Left renal pelvis (tissue), 4 donors: ENCODE measurements at places on chromosomes 11 and 22.

GRCh38 chr11:119029069-119029339 is 1.7 kb downstream of the SLC37A4 start:
- no peak for DNase-seq

DNA sequence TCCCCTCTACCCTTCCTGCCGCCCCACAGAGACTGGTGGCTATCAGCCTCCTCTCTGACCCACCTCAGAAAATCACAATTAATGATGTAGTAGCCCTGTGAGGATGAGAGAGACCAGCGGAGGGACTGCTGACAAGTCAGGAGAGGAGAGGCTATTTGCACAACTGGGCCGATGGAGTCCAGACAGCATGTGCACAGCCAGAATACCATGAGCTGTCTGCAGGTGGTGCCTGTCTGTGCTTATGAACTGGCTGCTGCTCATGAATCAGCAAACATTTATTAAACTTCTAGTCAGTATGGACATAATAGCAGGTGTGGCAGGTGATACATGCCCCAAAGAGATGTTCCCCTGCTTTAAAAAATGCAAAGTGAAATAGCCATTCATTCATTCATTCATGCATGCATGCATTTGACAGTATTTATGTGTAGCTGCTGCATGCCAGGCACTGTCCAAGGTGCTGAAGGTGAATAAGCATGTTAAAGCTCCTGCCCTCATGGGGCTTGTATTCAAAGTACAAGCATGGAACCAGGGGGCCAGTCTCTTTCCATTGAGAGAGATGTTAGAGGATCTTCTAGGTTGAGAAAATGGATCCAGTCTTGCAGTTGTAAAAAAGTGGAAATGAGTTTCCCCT is 141.3 kb downstream of the GRIK4 start:
- DNase-seq: no peak

- no peak for DNase-seq
These were observed 70.2 kb upstream of the PPARA start for GRCh38 chr22:46079861-46080821.

- DNase-seq: no peak
These were observed 327 bp upstream of the MED17 start for GRCh38 chr11:93783765-93784144.

- no peak for DNase-seq
These were observed 9.3 kb upstream of the PDGFB start for GRCh38 chr22:39254122-39254521.

GRCh38 chr11:70700453-70700852 is 302.1 kb downstream of the CTTN start:
- no peak for DNase-seq

DNA sequence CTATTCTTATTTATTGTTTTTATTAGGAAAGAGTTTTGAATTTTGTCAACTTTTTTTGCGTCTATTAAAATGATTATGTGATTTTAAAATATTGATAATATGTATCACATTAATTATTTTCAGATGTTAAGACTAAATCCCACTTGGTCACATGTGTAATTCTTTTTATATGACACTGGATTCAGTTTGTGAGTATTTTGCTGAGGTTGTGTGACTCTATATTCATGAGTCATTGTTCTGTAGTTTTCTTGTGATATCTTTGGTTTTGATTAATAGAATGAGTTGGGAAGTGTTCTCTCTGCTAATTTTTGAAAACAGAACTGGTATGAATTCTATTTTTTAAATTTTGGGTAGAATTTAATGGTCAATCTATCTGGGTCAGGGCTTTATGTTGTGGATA is 317.9 kb downstream of the ETS1 start:
- DNase-seq: no peak

- no peak for DNase-seq
These were observed 34.0 kb downstream of the MIAT start for GRCh38 chr22:26691377-26691716.

DNA sequence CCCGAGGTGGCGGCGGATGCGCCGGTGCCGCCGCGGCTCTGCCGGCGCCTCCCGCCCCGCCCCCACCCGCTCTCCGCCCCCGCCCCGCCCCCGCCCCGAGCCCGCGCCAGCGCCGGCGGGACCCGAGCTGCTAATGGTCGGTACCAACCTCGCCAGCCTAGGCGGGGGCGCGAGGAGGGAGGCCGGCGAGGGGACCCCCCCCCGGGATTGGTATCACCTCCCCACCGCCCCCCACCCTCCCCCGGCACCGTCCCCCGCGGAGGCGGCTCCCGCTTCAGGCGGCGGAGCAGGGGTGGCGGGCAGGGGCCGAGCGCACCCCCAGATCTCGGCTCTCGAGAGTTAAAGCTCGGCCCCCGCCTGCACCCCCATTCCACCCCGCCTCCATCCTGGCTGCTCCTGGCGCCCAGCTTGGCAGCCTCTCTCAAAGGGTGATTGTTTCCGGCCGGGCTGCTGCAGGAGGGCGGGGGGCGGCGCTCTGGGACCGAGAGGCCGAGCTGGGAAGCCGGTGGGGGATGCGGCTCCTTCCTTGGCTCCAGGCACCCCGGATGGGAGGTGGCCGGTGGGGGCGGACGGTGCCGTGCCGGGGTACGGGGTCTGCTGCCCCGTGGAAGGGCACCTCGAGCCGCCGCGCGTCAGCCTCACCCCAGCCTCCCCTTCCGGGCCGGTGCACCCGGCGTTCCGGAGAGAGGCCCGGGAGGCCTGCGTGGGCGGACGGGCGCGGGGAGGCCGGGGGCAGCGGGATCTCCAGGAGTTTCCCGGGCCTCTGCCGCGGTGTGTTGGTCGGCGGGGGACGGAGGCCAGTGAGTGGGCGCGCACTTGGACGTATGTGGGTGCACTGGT is at the start of gene B3GAT1:
Gene B3GAT1, minus strand, starts transcription at position 40 of the 840 bp plus-strand sequence. CDS start 24,583 bp downstream, outside the sequence.
- DNase-seq: no peak

DNA sequence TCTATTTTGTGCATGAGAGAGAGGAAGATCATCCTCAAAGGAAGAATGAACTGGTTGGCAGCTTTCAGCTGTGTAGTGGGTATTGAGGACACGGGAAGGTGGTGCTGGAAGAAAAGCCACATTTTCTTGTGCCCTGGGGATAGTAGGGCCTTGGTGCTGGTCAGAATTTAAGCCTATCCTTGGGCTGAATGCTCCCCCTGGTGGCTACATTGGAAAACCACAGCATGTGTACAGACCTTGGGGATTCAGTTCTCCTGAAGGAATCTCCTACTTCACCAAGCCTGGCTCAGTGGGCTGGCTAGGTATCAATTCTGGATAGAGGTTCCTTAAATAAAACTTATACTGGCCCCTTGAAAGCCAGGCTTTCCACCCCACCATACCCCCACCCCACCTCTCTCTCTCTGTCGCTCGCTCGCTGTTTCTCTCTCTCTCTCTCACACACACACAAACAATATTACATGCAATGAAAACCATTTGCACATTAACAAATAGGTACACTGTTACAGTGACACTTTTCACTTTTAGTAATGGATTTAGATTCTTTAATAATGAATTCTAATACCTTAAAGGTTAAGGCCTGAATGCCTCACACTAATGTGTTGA is 2.8 kb upstream of the OR51M1 start:
- DNase-seq: peak; percentile 17

- DNase-seq: no peak
These were observed 133.2 kb downstream of the DSCAML1 start for GRCh38 chr11:117663821-117664220.

GRCh38 chr11:79807506-79807905 is 366.7 kb upstream of the TENM4 start:
- no peak for DNase-seq

DNA sequence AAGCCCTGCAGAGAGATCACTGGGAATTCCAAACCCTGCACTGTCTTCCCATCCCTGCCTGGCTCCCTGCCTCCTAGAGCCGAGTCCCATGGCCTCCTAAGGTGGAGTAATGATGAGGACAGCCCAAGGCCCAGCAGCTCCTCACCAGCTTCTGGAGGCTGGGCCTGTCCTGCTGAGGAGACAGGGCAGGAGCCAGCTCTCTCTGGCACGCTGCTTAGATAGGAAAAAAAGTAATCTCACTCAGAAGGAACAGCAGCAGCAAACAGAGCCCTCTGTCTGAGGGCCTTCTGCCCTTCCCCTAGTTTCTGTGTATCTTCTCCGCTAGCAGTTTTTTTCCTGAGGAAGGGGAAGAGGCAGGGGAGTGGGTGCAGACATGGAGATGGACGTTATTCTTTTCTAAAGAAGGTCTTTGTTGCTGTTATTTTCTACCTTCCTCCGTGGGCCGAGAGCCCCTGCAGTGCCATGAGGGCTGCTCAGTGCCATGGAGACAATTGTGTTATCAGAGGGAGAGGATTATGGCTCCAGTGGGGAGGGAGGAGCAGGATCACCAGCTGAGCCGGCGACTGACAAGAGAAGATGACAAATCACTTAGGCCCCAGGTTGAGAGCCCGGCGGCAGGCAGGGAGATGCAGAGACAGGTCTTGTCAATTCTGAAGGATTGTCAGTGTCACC is 315.3 kb downstream of the BUD13 start:
- no peak for DNase-seq

- DNase-seq: no peak
These were observed 11.3 kb downstream of the TMEM216 start for GRCh38 chr11:61403658-61404057.

GRCh38 chr22:37080838-37081237 is 28.7 kb downstream of the TMPRSS6 start:
- DNase-seq: no peak

- no peak for DNase-seq
These were observed 1.2 kb downstream of the DYNC2H1 start for GRCh38 chr11:103110391-103110790.

- DNase-seq: no peak
These were observed 38.2 kb downstream of the LDLRAD3 start for GRCh38 chr11:35982061-35982460.

GRCh38 chr22:27387561-27387960 is 414.0 kb downstream of the MN1 start:
- DNase-seq: no peak

- DNase-seq: no peak
These were observed 37.1 kb upstream of the MMP12 start for GRCh38 chr11:102911758-102912481.

DNA sequence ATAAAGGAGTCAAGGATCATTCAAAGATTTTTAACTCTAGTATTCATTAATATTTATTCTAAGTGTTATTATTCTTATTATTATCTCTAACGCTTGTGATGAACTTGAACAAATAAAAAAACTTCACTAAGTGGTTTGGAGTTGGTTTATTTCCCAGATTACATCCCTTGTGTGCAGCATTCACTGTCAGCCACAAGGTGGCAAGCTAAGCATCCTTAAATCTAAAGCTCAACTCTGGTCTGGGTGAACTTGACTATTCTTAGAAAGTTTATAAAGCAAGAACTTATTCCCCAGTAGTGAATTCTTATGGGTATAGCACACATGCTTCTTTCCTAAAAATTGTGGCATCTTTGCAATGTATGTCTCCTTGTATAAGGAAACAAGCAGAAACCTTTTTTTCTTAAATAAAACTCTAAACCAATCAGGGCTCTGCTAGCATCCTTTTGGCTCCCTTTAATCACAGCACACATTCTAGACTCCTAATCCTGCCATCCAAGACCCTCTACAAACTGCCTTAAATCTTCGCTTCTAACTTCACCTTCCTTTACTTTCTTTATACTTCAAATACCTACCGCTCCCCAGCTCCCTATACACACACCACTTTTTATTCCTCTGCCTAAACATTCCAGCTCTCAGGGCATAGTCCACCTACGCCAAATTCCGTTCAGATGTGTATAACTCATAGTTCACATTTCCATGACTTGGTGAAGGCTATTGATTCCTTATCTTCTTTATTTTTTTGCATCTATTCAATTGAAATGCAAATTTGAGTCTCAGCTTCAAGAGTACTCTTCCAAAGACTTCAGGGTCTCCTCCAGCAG is 1068.8 kb downstream of the DLG2 start:
- peak; percentile 35 for DNase-seq

GRCh38 chr11:78025378-78025777 is 2.3 kb upstream of the KCTD14 start:
- no peak for DNase-seq

GRCh38 chr22:26616650-26617049 is 1.2 kb downstream of the CRYBB1 start:
- no peak for DNase-seq

DNA sequence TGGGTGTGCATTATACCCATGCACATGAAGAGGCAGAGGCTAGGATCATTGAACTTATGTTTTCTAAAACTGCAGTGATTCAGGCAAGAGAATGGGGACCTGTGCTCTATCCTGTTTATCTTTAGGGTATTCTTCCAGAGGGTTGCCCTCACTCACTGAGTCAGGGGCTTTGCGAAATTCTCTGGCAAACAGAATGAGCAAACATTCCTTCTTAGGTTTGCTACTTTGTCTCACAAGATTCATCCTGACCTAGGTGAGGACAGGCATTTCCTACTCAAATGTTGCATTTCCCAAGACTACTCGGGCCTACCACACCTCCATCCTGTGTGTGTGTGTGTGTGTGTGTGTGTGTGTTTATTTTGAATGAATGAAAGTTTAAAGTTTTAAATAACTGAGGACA is 2.7 kb upstream of the EIF3M start:
- DNase-seq: no peak

- no peak for DNase-seq
These were observed 101.7 kb upstream of the CSNK2A3 start for GRCh38 chr11:11454671-11455223.

DNA sequence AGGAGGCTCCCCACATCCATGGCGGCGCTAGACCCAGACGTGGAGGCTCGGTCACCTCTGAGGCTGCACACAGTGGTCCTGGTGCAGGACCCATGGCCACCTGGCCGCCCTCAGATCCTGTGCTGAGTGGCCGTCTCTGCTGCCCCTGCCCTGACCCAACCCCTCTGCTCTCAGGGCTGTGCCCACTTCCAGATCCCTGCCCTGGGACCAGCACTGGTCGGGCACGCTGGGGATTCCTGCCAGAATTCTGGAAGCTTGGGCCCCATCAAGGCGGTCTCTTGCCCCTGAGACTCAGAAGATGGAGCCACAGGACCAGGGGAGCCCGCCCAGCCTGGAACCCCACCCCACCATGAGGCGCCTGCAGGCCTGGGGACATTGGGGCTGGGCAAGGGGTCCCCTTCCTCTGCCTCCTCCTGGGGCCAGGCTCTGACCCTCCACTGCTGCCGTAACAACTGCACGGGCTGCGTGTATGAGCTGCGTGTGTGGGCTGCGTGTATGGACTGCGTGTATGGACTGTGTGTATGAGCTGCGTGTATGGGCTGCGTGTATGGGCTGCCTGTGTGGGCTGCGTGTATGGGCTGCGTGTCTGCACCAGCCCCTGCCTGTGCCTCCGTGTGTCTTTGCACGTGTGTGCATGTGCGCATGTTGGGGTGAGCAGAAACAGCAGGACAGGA is 48.7 kb downstream of the IGLL1 start:
- no peak for DNase-seq
